Right ventricle myocardium superior (tissue), 1 donor: ENCODE measurements at places on chromosomes 11 and 22.

- DNase-seq, result no peak
These were observed 7.4 kb downstream of the CSNK1E start for GRCh38 chr22:38309614-38310517.

- DNase-seq, result no peak
These were observed 339.4 kb downstream of the MN1 start for GRCh38 chr22:27462190-27462589.

DNA sequence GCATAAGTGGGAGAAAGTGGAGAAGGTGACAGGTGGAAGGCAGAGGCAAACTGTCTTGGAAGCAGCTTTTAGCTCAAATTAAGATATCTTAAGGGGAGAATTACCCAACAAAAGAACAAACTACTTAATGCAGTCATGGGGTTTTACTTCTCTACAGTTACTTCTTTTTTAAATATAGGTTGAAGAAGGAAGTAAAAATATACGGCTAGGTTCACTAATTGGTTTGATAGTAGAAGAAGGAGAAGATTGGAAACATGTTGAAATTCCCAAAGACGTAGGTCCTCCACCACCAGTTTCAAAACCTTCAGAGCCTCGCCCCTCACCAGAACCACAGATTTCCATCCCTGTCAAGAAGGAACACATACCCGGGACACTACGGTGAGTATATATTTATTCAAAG lies 40.8 kb downstream of the PDHX start:
- no peak for DNase-seq

- no peak for DNase-seq
These were observed 28.0 kb upstream of the KRTAP5-6 start for GRCh38 chr11:1668911-1669473.

- no peak for DNase-seq
These were observed 25.0 kb downstream of the METTL15 start for GRCh38 chr11:28133146-28133545.

GRCh38 chr11:122816761-122817520 lies 21.4 kb upstream of the CRTAM start:
- DNase-seq, result no peak

DNA sequence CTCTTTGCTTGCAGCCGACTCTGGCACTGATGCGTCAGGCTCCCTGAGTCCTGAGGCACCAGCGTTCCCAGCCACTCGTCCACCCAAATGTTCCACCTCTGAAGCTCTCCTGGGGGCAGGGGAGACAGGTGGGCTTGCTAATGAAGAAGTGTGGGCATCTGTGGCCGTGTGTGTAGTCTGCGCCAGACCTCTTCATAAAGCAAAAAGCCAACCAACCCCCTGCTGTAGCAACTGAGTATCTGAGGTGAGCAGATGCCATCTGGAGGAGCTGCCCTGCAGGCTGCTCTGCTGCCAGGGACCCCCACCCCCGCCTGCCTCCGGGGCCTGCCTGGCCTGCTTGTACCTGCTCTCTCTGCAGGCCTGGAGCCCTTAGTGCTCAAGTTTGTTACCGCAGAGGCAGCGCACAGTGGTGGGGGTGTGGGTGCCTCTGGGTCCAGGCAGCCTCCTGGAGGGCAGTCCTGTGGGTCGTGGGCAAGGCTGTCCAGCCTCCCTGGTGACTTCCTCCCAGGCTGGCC lies 272.5 kb downstream of the TBC1D22A start:
- peak; percentile 23 for DNase-seq

- DNase-seq, result no peak
These were observed 100.3 kb downstream of the CCDC83 start for GRCh38 chr11:85955531-85955930.

- no peak for DNase-seq
These were observed 66.2 kb downstream of the THAP12 start for GRCh38 chr11:76314741-76315090.

DNA sequence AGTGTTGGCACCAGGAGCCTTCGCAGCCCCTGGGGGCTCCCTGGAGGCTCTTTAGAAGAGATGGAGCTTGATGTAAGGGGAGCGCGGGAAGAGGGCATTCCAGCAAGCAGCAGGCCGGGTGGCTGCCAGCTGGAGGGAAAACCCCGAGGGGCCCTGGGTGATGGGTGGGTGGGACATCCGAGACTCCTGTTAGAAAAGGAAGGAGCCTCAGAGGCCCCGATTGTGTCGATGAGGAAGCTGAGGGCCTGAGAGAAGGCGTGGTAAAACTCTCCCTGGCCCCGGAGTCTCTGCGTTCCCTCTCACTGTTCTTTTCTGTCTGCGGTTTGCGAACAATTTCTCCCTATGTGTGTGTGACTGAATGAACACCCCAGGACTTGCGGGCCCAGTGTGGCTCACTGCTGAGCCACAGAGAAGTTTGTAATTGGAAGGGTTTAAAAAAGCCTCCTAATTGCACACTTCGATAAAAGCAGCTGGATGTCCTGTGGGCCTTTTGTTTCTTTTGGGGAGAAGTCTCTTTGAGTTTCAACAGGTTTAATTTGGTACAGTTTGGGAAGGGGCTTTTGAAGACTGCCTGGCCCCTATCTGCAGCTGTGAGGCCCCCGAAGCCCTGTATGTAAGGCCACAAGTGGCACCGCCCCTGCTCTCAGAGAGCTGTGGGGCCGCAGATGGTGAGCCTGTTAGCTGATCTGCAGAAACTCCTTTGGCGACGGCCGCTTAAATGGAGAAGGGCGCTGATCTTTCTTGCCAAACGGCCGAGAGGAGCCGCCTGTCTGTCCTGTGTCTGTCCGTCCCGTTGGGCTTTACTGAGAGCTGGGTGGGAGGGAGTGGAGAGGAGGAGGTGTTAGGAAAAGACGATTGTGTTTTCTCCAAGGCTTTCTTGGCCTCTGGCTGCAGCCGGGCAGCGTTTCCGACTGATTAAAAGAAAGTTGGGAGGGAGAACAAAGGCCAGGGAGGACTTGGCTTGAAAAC lies 2.0 kb downstream of the FBLN1 start:
- peak; percentile 85 for DNase-seq

- DNase-seq, result no peak
These were observed 9.7 kb upstream of the THY1 start for GRCh38 chr11:119432484-119433357.

DNA sequence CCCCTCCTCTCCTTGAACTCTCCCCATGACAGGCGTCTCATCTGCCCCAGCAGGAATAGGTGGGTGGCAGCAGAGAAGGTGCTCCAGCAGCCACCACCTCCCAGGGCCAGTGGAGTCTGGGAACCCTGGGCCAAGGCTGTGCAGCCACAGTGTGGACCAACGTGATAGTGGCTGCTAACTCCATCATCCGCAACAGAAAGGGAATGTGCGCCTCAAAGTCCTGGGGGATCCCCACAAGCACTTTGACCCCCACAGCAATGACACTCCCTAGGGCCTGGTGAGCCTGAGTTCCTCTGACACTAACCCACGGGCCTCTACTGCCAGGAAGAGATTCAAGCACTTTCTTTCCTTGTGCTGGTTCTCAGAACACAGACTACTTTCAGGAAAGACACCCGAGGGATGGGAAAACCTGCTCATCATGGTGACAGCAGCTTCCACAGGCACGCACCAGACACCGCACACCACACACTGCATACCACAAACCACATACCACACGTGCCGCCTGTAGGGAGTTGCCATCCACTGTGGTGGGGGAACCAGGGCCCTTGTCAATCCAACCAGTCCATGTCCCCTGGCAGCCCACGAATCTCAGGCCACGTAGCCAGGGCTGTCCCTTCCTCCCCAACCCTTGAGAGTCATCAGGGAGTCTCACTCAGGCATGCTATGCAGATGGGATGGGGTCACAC lies 3.4 kb upstream of the SLC25A1 start:
- no peak for DNase-seq

GRCh38 chr11:118227865-118228785 lies 3.3 kb upstream of the JAML start:
- DNase-seq, result no peak

DNA sequence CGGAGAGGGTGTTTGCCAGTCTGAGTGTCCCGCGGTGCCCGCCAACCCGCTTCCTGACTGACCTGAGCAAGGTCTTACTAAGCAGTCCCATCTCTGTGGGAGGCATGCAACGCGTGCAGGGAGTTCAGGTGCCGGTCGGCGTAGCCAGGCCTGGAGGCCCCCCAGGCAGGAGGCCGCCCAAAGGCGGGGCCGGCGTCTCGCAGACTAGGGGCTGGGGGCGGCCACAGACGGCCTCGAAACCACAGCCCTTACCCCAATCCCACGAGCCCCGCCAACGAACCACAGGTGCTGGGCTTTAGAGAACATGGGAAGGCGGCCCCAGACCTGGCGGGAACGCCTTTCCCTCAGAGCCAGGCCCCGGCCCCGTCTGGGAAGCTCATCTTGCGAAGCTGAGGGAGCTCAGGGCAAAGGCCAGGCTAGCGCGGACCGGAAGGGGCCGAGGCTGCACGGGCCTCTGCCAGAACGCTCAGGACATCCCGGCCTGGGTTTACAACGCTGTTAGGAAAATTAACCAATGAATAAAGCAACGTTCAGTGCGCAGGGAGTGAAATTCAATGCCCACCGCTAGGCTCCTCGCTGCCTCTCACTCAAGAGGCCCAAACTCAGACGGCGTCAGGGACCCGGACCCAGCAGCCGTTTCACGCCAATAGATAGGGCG lies 2.1 kb upstream of the MTFP1 start:
- DNase-seq, result peak; percentile 86
